KG1 (cell line): ENCODE measurements at places on chromosomes 6 and 20.
A peak's percentile ranks its signal among the peaks of the same experiment; 100 is the strongest.

DNA sequence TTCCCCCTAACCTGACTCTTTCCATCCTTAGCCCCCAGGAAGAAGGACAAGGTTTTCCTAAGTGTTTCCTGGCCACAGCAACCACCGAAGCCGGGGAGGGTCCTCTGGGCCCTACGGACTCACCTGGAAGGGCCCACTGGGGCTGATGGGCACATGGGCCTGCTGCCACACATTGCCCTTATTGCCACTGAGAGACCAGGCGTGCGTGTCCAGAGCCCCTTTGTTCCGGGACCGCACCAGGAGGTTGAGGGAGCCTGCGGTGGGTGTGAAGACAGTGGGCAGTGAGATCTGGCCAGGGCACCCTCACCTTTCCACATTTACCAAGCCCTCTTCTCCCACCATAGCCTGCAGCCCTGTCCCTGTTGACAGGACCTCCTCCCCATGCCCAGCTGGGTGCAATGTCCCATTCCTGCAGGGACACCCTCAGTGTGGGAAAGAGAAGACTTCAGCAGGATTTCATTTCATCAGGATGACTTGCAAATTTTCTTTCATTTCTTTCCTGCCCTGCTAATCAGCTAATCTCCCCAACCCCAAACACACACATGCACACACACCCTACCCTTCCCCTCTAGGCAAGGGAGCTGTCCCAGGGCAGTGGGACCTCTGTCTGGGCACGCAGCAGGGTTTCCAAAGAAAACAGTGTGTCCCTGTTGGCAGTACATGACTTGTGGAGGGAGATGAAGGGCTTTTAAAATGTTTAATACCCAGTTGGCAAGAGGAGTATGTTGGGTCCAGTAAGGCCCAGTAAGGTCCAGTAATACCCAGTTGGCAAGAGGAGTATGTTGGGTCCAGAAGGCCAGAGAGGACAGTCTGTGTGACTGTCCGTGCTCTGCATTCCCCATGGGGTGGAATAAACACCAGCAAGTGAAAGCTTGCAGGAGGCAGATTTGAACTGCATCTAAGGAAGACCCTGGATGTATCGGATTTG is 59.0 kb downstream of the MDGA1 start:
- DNase-seq: no peak

GRCh38 chr6:53734473-53735299 is 60.1 kb upstream of the LRRC1 start:
- peak; percentile 27 for DNase-seq

DNA sequence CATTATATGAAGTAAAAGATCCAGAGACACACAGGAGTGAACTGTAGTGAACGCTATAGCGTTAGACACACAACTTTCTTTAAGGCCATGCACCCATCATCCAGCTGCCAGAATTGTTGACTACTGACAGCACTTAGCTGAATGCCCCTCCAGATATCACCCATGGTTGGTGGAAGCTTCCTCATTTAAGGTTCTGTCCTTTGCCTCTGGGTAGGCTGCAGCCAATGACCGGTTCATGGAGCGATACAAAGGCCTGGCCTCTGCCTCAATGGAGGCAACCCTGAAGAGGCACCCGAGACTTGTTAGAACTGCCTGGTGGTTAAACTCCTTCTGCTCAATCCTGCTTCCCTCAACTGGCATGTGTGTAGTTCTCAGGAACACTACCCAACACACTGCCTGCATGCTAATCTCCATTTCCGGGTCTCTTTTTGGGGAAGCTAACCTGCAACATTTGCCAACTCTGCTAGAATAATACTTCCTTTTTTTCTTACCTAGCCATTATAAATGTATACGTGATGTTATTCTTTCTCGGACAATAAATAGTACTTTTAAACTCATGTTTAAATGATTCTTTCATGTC is 49.8 kb upstream of the THEMIS start:
- DNase-seq: peak; percentile 37

GRCh38 chr6:20572288-20572687 is 38.0 kb downstream of the CDKAL1 start:
- no peak for DNase-seq

DNA sequence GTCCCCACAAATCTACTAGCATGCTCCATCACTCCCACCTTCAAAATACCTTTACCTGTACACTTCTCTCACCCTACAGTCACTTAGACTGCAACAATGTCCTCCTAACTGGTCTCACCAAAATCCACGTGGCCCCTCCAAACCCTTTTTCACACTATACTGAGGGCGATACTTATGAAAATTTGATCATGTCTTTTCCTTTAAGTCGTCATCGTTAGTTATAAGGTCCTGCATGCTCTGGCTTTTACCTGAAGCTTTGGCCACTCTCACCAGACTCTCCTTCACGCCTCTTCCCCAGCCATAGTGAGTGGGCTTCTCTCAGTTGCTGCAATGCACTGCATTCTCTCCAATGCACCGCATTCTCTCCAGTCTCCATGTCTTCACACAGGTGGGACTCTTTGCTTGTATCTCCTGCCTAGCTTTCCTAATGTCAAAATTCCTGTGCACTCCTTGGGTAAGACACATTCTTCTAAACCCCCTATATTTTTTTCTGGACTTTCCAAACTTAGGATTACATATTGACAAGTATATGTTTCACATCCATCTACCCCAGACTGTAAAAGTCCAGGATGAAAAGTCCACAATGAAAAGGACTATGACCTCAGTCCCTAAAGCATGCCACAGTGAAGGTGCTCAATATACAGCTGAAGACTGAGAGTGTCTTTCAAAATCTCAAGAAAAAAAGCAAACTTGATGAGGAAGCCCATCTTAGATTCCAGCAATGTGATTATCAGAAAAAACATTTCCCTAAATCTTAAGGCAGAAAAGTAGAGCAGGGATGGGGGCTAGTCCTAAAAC is 24.7 kb downstream of the PTPRK start:
- DNase-seq: no peak

DNA sequence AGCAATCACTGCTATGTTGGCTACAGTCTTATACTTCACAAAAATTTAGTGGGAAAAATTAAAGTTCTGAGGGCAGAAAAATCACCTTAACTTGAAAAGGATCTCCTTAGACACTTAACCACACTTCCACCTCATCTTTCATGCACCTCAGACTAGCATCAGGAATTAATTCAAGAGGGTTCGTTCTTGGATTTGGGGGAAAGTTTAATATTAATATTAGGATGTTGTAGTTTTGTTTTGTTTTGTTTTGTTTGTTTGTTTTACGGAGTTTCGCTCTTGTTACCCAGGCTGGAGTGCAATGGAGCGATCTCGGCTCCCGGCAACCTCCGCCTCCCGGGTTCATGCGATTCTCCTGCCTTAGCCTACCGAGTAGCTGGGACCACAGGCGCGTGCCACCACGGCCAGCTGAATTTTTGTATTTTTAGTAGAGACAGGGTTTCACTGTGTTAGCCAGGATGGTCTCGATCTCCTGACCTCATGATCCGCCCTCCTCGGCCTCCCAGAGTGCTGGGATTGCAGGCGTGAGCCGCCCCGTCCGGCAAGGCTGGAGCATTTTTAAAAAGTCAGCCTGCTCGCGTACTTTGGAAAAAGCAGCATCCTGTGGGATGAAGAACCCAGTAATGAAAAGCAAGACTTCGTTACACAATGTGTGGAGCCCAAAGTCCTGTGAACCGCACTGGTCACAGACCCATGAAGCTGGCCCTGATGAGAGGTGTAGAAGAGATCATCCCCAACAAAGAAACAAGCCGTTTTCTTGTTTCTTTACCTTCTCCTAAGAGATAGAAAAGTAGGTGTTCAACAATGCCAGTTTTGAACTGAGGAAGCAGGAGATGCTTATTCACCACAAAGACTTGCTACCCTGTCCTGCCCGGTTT is 194.9 kb downstream of the GPX5 start:
- DNase-seq: no peak

GRCh38 chr6:10180138-10181074 is 234.5 kb downstream of the TFAP2A start:
- DNase-seq: no peak

- no peak for DNase-seq
These were observed 42.5 kb upstream of the TGM3 start for GRCh38 chr20:2253256-2253655.

DNA sequence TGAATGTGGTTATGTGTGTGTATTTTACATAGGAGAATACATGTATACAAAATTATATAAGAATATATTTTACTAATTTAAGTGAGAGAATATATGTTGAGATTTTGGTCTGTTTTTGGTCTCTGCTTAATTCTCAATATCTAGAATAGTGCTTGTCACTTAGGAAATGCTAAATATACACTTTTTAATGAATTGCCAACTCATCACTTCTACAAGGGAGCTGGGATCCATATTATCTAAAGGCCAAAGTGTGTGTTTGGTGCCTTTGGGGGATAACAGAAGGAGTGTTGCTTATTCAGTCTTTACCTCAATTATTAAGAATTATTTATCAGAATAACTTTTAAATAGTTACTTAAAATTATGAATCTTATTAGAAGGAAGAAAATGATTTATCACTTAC is 1304.8 kb downstream of the HACE1 start:
- DNase-seq: no peak

DNA sequence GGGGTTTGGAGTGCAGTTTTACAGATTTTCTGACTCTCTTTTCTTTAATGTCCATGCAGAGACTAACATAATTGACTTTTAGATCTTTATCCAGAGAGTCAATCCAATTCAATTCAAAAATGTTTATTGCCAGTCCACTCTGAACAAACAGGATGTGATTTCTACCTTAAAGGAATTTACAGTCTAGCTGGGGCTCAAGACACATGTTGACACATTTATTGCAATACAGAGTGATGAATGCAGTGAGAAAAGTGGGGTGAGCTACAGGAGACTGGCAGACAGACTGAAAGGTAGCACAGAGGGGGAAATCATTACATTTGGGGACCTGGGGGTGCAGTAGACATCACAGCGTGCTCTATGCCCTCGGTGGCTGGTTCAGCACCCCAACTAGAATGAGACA is 193.9 kb downstream of the SLC24A3 start:
- no peak for DNase-seq

DNA sequence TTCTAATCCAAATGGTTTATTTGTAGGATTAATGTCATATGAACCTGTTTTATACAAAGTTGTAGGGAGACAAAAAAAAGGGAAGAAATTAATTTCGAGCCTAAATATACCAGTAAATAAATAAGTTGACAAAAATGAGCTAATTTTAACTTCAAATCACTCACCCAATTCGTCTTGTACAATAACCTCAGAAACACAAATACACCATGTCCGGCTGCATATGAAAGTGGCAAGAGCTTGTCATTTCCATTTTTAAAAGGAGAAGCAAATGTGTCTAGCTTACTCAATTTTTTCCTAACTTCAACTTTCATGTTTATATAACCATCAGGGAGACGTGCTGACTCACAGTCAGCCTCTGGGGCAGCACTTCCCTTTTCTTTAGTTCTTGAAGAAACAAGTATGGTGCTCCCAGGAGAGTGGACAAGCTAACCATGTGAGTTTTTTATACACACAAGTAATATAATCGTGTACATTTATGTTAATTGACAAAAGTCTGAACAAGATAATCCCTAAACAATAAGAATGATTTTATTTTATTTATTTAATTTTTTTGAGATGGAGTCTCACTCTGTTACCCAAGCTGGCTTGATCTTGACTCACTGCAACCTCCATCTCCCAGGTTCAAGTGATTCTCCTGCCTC is 55.5 kb upstream of the SGK1 start:
- DNase-seq: peak; percentile 61

DNA sequence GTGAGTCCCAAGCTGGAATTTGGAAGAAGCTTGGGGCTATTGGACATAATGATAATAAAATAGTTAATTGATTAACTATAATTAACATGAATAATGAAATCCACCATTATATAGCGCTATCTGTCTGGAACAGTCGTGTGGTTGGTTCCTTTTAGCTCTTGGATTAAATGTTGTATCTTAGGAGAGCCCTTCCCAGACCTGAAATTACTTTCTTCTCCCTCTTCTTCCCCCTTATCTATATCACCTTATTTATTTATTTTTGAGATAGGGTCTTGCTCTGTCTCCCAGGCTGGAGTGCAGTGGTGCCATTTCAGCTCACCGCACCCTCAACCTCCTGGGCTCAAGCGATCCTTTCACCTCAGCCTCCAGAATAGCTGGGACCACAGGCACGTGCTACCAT is 64.6 kb downstream of the NCOA3 start:
- no peak for DNase-seq

- DNase-seq: no peak
These were observed 38.1 kb downstream of the RNF144B start for GRCh38 chr6:18425218-18425617.

GRCh38 chr6:144675231-144675861 is 390.2 kb downstream of the UTRN start:
- DNase-seq: no peak

DNA sequence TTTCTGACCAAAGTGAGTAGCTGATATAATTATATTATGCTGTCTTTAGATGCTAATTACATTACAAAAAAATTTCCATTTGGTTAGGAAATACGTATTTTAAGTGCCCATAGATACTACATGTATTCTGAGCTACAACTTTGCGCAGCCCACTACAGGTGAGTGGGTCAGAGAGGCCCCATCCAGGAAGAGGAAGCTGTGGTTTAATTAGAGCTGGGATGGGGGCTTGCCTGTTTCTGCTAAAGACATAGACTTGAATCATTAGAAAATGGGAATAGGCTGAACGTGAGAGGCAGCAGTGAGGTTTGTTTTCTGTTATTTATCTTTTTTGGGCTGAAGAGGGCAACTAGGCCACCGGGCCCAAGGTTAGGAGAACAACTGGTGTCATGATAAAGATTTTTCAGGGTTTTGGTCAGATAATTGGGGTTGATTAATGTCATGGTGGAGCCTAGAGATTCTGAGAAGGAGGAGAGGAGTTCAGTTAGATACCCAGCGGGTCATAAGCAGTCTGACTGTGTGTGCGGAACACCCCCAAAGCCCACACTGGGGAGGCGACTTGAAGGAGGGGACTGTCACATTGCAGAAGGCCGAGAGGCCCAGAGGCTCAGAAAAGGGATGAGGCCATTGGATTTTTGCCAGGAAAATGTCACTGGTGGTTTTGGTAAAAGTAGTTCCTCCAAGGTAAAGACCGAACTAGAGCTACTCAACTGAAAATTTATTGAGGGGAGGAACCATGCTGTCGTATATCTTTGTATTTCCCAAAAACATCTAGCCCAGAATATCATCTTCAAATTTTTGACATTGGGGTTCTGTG is 14.5 kb upstream of the IRF4 start:
- no peak for DNase-seq

DNA sequence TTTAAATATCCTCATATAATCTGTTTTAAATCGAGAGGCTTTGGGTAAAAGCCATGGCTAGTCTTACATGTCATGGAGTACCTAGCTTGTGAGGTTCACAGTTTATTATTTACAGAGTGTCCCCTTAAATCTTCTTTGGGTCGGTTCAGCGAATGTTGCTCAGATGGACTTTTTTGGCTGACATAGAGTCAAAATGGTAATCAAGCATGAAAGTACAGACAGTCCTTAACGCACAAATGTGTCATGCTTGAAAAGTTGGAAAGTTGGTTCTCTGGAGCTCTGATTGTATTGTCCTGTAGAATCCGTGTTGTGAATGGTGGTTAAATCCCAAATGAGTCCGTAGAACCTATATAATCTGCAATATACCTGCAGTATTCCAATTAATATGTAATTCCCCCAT is 22.0 kb downstream of the PTPN1 start:
- DNase-seq: no peak
